ENCODE measurements at places on chromosomes 2 and 18.

DNA sequence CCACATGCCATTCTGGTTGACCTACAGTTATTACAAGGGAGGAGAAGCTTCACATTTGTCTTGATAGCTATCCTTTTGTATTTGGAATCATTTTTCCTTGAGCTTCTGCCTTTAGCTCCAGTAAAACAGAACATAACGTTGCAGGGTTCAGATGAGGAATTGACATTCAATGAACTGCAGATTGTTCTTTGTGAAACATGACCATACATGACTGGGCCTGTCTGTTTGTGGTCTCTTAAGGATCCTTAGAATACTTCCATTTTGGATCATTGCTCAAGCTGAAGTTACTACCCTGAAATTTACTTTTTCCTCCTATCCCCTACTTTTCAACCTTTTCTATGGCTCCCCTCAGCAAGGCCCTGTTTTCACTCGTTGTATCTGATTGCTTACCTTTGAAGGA is 1281.7 kb upstream of the CELF4 start:
- no peak for DNase-seq

GRCh38 chr2:241909769-241910168 is 40.2 kb downstream of the RTP5 start:
- no peak for DNase-seq

DNA sequence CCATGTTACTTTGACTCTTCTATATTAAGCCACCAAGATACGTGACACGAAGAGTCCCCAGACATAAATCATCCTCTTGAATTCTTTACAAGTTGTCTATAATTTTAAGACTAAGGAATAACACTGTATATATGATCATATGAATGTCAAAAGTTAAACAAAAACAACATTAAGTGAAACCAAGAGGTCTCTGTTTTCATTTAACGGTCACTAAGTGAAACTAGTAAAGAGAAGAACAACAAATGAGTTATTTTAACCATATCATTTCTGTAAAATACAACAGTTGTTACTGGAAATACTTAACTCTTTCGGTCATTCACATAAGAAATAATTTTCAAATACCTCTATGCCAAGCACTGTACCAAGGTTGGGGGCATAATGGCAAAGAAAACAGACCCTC is 45.7 kb upstream of the STK17B start:
- no peak for DNase-seq

- no peak for DNase-seq
These were observed 3.9 kb downstream of the EVA1A start for GRCh38 chr2:75556679-75557366.

DNA sequence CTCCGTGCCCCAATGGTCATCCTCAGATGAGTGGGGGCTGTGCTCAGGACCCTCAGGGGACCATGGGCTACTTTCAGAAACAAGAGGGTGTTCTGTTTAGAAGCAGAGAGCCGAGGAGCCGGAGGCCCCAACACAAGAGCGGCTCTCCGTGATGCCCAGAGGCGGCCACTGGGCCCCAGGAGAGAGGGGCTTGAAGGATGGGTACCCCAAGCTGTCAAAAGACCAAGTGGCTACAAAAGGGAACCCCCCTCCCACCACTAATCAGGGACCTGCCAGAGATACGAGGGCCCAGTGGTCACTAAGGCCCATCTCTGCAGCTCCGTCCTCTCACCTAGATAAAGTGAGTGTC is 93.6 kb downstream of the HDAC4 start:
- DNase-seq = no peak

DNA sequence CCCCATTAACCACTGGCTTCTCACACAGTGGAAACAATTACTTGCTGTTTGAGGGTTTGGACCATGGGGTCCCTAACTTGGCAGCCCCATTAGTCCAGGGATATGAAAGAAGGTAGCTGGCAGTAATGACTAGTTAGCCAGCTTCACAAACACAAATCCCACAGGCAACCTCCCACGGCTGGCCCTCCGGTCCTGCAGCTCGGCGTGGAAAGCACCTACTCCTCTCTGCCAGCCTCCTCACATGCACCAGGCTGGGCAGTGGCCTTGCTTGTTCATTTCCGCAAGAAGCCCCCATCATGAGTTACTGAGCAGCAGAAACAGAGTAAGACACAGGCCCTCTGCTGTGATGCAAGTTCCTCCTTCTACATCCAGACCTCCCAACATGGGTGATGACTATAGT is 13.7 kb downstream of the C1QL2 start:
- DNase-seq = no peak

GRCh38 chr2:58448065-58448507 is 207.0 kb upstream of the FANCL start:
- peak; percentile 20 for DNase-seq

GRCh38 chr18:35514752-35515459 is 17.1 kb upstream of the INO80C start:
- DNase-seq = no peak

DNA sequence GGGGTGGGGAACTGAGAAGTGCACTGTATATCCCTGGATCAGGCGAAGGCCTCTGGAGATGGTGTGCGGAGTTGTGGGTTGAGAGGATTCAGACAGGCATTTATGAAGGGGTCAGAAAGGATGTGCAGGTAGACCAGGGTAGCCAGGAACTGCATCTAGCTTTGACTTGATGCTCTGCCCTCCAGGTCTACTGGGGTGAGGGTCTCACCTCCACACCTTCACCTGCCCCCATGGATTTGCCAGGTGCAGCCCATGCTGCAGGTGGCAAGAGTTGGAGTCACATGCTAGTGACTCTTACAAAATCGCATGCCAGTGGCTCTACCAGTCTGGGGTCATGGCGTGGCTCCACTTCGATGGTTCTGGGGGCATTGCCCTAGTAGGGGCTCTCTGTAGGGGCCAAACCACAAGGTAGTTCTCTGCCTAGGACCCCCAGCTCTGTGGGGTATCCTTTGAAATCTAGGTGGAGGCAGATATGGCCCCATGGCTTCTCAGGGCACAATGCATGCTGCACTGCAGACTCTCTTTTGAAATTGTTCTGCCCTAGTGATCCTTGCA is 18.9 kb upstream of the KCNF1 start:
- DNase-seq = no peak

DNA sequence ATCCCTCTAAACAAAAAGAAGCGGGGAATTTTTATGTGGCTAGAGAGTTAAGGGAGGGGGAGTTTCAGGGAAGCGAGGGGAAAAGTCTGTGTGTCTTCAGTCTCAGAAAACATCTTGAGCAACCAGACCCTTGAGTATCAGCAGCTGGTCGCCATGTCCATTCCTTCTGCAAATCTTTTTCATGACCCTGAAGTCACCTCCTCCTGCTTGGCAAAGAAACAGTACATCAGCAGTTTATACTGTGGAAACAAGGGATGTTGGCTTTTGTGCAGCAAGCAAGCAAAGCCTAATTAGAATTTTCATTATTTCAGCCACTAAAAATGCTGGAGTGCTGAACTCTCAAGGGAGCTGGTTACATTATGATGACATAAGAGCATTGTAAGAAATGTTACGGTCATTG is 187.4 kb upstream of the SLC8A1 start:
- DNase-seq = peak; percentile 10

DNA sequence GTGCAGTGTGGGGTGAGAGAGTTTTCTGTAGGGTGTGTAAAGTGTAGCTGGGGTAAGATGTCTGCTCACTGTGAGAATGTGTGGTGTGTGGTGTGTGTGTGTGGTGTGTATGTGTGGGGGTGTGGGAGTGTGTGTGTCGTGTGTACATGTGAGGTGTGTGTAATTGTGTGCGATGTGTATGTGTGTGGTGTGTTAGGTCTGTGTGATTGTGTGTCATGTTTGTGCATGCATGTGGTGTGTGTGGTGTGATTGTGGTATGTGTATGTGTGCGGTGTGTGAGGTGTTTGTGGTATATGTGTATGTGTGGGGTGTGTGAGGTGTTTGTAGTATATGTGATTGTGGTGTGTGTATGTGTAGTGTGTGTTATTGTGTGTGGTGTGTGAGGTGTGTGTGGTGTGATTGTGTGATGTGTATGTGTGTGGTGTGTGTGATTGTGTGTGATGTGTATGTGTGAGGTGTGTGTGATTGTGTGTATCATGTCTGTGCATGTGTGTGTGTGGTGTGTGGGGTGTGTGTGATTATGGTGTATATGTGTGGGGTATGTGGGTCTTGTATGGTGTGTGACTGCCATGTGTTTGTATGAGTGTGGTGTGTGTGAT is 241.7 kb upstream of the HDAC4 start:
- DNase-seq = no peak

- DNase-seq = no peak
These were observed 322.8 kb downstream of the STK39 start for GRCh38 chr2:167924556-167924955.

DNA sequence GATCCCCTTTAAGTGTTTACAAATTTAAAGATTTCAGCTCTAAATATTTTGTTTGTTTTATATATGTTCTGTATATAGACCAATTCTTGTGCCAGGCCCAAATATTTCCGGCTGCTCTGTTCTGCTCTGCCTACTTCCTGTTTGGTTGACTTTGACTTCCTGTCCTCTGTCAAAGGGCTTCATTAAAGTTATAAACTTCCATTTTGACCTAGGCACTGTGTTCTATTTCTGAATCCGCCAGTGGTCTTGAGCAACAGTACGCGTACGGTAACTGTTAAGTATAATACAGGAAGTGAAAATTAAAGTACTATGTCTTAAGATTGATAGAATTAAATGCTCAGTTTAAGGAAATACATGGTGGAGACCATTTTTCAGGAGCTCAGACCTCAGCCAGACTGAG is 13.5 kb upstream of the REL start:
- no peak for DNase-seq

GRCh38 chr2:24517247-24517646 is 26.2 kb downstream of the NCOA1 start:
- no peak for DNase-seq

GRCh38 chr2:16406496-16407289 is 258.9 kb downstream of the CYRIA start:
- no peak for DNase-seq

DNA sequence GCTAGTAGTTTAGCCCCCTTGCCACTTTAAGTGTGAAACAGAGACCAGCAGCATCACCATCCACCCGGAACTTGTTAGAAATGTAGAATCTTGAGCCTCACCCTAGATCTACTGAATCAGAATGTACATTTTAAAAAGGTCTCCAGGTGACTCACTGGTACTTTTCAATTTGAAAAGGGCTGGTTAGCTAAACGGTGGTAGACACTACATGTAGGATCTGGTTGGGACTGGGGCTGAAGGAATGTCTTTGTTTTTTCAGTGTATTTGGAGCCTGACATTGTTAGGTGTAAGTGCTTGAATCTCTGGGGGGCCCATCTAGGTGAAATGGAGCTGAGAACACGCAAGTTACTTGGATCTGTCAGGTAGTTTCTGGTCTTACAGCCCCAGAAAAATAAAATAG is 44.0 kb upstream of the XPO1 start:
- no peak for DNase-seq

DNA sequence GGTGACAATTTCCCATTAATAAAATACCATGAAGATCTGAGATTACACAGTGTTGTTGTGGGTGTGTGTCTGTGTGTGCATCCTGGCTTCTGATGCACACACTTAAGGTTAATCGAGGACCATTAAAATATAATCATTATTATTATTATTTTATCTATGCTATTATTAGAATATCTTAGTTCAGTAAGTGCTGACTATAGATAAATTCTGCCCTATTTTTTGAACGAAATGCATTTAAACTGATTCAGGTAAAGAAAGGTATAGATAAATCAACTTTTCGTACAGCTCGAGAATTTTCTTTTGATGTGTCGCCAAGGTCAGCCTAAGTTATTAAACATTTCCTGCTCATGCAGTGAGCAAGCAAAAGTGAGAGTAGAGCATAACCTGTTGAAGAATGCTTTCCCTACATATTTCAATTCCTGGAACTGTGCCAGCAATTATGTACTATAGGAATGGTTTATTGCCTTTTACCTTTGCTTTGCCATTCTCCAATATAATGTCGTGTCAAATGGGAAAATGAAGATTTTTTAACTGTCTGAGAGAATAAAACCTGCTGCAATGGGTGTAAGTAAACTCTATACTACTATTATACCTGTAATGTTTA is 25.8 kb downstream of the KCNJ3 start:
- DNase-seq = no peak

DNA sequence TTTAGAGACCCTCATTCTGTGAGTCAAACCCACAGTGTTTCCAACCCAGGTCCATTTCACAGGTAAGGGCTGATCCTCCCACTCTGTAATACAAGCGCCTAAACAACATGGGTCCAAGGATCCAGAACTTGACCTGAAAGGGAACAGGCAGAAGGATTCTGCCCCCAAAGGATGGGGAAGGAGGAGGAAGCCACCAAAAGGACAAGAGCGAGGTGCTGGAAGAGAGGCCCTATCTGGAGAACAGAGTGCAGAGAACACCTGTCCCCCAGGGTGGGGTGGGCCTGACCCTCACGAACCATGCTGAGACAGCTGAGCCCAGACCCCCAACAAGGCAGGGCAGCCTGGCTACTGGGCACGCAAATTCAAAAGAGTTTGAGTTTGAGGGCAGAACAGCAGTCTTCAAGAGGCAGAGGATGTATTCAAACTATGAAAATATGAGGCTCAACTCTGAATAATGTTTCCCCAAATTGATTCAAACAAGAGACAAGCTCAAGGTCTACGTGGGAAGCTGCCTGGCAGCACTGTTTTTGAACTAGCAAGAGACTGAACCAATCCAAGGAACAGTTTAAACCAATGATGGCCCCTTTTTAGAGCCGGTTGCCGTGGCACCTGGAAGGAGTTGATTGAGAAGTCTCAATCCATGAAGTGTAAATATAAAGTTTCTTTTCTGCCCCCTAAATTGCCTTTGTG is 212.7 kb downstream of the ALPK2 start:
- DNase-seq = no peak

GRCh38 chr2:237324405-237324831 is 89.5 kb downstream of the COL6A3 start:
- DNase-seq = no peak

DNA sequence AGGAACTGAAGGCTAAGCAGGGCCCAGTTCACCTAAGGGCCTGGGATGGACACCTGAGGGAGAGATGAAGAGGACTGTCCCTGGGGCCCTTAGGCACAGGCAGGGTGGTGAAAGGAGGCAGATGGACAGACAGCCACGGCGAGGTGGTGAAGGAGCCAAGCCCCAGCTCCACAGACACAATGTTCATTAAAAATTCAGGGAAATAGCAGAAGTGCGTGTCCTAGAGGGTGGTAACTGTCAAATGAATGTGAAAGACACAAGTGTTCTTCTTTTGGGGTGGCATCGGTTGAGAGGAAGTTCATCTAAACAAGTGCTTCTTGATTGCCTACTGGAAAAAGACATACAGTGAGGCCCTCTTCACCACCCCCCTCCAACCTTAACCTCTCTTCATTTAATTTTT is 76.2 kb upstream of the SIX2 start:
- no peak for DNase-seq

DNA sequence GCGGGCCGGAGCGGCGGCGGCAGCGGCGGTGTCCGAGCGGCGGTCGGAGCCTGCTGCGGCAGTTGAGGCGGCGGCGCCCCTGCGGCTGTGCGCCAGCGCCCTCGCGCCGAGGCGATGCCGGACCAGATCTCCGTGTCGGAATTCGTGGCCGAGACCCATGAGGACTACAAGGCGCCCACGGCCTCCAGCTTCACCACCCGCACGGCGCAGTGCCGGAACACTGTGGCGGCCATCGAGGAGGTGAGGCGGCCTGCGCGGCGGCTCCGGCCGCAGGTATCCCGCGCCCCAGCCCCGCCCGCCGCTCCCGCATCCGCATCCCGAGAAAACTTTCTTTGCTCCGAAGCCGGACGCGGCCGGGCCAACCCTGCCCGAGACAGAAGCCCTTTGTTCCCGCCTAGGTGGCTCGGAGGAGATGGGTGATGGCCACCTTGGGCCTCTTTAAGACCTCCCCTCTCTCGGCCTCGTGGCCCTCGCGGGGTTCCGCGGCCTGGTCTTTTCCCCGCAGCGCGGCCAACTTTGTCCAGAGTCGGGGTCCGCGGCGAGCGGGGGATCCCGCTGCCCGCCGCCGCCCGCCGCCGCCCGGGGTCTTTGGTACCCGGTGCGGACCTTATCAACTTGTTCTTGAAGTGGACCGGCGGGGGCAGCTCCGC is 504 bp downstream of the ASAP2 start:
- peak; percentile 32 for DNase-seq
